Ascending aorta (tissue), 2 donors: ENCODE measurements at places on chromosomes 5 and 9.

GRCh38 chr9:132768932-132769905, 99.0 kb downstream of the GTF3C4 start:
- H3K4me3 ChIP-seq = peak overlapping the region; percentile 67
- no peaks in the 10 kb centered on the region for H3K27me3 ChIP-seq
- DNase-seq = peak; percentile 73
- no peaks in the 10 kb centered on the region for H3K36me3 ChIP-seq
- H3K27ac ChIP-seq = peak overlapping the region; percentile 46
- H3K4me1 ChIP-seq = peaks cover 8% of the 10 kb centered on the region

- no peak overlapping the region for H3K4me3 ChIP-seq
- no peaks in the 10 kb centered on the region for H3K36me3 ChIP-seq
- no peaks in the 10 kb centered on the region for H3K4me1 ChIP-seq
- H3K27ac ChIP-seq = no peak overlapping the region
- no peak for DNase-seq
These were observed 42.8 kb downstream of the CAMSAP1 start for GRCh38 chr9:135864447-135865049.

DNA sequence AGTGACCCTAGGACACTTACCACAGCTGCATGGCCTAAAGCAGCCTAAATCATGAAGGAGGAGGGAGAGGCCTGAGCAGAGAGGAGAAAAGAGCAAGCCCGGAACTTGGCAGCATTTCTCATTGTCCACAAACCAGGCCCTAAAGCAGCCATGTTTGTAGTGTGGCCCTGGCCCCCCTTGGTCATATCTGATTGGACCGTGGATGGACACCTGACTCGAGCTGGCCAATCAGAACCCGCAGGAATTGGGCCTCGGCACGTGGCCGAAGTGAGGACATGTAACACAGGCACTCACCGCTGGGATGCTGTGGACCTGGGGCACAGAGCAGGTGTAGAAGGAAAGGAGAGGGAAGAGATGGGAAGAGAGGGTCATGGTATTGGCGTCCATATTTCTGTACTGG, 56.9 kb downstream of the ASS1 start:
- H3K27ac ChIP-seq = no peak overlapping the region
- DNase-seq = no peak
- H3K4me1 ChIP-seq = no peaks in the 10 kb centered on the region
- peaks cover 17% of the 10 kb centered on the region for H3K36me3 ChIP-seq
- no peak overlapping the region for H3K4me3 ChIP-seq

GRCh38 chr5:57779383-57780223, 297.0 kb upstream of the ACTBL2 start:
- peaks cover 6% of the 10 kb centered on the region for H3K4me1 ChIP-seq
- peak overlapping the region; percentile 11 for H3K27ac ChIP-seq
- no peaks in the 10 kb centered on the region for H3K27me3 ChIP-seq

DNA sequence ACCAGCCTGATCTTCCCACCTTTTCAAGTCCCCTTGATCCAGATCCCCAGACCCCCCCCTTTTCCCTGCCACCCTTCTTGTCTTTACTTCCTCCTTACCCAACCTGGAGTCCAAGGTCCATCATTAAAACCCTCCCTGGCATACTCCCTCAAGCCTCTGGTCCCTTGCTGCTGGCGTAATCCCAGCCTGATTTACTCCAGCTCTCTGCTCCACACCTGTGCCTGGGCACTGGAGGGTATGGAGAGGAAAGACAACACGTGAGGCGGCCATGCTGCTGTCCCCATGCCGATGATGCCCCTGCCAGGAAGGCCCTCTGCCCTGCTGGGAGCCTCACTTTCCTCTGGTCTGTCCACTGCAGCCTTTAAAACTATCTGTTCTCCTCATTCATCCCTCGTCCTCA, 5.1 kb downstream of the B4GALT7 start:
- no peak overlapping the region for H3K4me3 ChIP-seq
- H3K4me1 ChIP-seq = peaks cover 10% of the 10 kb centered on the region
- peaks cover 11% of the 10 kb centered on the region for H3K36me3 ChIP-seq

GRCh38 chr5:72228960-72229359, 91.1 kb downstream of the MRPS27 start:
- H3K4me3 ChIP-seq = no peak overlapping the region
- no peak for DNase-seq
- peaks cover 11% of the 10 kb centered on the region for H3K4me1 ChIP-seq

DNA sequence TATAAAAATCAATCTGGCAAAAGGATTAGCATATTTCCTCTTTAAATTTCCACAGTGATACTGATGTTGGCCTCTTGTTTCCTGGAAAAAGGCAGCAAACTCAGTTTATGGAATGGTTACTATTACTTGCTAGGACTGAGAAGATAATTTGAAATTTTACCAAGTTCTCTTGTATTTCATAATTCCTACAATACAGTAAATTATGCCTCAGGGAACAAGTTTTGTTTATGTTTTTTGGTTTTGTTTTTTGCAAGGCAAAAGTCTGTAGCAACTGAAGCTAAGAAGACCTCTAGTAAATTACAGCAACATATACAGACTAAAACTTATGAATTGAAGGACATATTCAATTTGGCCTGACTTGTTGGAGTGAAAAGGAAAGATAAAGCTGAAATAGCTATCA, 30.2 kb upstream of the SLCO6A1 start:
- no peak overlapping the region for H3K4me3 ChIP-seq
- H3K27me3 ChIP-seq = no peaks in the 10 kb centered on the region
- H3K36me3 ChIP-seq = no peaks in the 10 kb centered on the region
- H3K4me1 ChIP-seq = peaks cover 4% of the 10 kb centered on the region
- no peak for DNase-seq
